ENCODE measurements at places on chromosomes 16 and 17.

DNA sequence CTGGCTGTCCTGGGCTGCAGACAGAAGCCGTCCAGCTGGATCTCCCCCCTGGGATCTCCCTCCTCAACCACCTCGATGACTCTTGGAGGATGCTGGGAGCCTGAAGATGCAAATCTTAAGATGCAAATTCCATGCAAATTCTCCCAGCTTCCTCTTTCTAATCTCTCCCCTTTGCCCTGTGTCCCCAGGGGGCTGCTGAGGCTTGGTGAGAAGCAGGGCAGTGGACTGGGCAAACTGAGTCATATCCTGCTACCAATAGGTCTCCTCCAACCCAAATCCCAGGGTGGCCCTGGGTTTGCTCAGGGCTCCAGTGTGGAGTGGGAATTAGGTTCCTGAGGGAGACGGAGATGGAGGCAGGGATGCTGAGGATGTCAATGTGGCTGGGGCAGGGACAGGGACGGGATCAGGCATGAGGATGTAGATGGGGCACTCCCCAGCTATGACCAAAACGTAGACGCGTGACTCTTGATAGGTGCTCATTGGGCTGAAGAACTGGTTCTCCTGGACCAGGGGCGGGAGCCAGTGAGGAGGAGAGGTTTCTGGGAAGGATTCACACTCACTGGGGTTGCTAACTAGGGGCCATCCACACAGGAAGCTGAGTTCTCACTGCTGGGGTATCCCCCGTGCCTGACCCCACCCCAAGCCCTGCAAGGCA, 3.6 kb upstream of the ALOX12B start:
- peak; percentile 84 for DNase-seq

GRCh38 chr17:74383141-74383540, 15.8 kb downstream of the GPR142 start:
- DNase-seq: no peak

DNA sequence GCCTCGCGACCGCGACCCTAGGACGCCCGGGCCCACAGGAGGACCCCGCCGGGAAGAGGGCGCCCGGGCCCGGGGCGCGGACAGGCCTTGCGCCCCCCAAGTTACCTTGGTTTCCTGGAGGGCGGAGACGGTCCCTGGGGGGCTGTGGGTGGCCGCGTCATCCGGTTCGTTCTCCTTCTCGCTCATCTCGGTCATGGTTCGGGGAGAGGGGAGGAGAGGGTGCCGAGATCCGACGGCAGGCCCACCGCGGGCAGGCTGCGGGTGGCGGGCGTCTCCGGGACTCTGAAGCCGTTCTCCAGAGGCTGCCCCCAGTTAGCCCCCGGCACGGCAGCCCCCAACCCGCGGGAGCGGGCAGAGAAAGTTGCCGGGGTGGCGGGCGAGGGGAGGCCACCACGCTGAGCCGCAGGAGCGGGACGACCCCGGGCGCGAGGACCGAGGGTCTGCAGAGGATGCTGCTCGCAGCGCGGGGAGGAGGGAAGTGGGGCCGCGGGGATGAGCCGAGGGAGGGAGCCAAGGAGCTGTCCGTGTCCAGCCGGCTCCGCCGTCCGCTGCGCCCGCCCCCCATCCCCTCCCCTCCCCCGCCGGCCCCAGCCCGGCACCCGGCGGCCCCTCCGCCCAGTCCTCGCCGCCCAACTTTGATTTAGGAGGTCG, at the start of gene STAC2:
Gene STAC2 (minus strand): TSS at position 638 of the 651 bp plus-strand sequence. CDS start 443 bp downstream, at position 195.
- DNase-seq: peak; percentile 77

DNA sequence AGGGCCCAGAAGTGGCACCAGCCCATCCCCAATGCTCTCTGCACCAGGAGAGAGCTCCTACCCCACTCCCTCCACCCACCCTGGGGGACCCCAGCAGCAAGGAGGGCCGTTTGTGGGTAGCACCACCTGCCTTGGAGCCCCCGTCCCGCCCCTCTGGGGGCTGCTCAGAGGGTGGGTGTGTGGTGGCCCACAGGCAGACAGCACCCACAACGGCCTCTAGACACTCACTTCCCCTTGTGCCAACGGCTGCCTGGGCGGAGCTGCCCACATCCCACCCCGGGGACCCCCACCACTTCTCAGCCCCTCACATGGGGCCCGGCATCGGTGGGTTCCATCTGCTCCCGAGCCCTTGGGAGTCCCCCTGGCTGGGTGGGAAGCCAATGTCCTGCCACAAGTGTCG, 33.3 kb downstream of the BAHCC1 start:
- DNase-seq: no peak

DNA sequence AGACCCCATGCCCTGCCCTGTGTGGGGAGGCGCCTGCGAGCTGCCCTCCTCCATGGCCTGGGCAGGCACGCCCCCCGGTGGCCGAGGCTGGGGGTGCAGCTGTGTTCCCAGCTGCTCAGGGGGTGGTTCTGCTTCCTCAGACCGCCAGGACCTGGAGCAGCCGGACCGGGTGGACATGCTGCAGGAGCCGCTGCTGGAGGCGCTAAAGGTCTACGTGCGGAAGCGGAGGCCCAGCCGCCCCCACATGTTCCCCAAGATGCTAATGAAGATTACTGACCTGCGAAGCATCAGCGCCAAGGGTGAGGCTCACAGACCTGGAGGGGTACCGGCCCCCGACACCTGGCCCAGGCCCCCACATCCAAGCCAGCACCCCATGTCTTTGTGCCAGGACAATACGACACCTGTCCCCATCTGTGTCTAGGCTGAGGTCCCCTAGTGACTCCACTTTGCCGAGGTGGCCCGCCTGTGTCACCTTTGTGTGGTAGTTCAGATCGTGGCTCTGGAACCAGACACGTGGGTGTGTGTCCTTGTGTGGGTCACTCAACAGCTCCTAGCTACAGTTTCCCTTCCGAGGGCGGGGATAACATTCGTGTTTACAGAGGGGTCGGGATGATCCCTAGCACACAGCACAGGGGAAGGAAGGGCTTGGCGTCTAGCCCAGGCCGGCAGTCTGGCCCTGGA, 9.3 kb downstream of the GJD3 start:
- DNase-seq: peak; percentile 95

- peak; percentile 92 for DNase-seq
Observed at GRCh38 chr17:81923302-81924260, 4.0 kb downstream of the MAFG start.

DNA sequence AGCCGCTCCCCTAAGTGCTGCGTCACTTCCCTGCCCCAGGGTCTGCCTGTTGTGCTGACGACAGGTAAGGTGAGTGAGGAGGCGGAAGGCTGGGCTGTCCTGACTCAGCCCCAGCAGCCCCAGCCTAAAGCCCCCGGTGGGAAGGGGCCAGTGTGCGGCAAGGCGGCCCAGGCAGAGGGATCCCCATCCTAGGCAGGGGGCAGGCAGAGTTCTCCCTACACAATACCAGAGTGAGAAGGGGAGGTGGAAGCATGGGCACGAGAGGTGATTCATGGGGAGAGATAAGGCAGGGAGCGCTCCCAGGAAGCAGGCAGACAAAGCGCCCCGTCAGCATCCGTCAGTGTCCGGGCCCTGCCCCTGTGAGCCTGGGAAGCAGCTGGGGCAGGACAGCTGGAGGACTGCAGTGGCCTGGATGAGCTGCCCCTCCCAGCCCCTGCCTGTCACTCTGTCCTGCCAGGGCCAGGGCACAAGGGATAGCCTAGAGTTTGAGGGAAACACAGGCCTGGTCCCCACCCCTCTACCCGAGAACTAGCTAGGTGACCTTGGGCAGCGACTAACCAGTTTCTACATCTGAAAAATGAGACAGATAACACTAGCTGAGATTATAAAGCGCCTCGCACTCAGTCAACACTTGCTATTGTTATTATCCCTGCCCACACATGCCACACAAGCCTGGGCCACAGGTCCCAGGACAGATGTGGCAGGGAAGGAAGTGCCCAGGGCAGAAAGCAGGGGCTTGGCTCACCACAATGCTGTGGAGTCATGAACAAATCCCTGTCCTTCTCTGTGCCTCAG, 3.8 kb downstream of the FAM83G start:
- DNase-seq: no peak

- no peak for DNase-seq
Observed at GRCh38 chr16:23640615-23640930, 537 bp downstream of the PALB2 start.

GRCh38 chr17:50690887-50691549, 16.7 kb downstream of the ANKRD40 start:
- no peak for DNase-seq

DNA sequence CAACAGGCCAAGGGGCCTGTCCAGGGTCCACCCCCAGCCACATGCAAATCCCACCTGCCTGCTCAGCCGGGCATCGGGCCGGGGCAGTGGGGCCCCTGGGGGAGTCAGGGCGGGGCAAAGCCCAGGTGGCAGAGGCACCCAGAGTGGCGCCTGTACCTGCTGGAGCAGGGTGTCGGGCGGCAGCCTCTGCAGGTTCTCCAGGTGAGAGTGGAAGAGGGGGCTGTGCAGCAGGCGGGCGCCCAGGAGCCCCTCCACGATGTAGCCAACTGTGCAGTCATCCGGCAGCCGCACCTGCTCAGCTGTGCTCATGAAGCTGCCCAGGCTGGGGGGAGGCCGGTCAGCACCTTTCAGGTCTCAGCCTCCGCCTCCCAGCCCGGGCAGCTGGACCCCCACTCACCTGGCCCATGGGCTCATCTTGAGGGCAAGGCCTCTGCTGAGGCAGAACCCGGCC, 2.1 kb downstream of the RFNG start:
- peak; percentile 75 for DNase-seq

- DNase-seq: no peak
Observed at GRCh38 chr17:76473541-76473985, 6.2 kb downstream of the AANAT start.

DNA sequence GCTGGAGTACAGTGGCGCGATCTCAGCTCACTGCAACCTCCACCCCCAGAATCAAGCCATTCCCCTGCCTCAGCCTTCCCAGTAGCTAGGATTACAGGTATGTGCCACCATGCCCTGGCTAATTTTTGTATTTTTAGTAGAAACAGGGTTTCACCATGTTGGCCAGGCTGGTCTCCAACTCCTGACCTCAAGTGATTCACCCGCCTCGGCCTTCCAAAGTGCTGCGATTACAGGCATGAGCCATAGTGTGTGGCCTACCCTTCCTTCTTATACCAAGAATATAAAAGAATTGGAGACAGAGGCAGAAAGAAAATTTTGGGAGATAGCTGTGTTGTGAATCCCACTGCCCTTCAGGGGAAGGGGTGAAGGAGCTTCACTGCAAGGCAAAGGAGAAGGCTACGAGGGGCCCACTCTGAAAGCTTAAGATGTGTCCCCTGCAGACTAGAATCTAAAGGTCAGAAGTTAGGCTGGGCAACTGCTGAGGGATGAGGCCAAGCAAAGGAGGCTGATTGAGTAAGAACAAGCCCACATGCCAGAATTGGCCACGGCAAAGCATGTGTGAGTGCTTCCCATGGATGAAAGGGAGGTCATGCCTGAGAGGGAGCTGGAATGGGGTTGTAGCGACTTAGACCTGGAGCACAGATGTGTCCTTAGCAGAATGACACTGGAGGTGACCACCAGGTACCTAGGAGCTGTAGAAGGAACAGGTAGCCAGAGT, 8.4 kb upstream of the CRYBA1 start:
- DNase-seq: no peak

DNA sequence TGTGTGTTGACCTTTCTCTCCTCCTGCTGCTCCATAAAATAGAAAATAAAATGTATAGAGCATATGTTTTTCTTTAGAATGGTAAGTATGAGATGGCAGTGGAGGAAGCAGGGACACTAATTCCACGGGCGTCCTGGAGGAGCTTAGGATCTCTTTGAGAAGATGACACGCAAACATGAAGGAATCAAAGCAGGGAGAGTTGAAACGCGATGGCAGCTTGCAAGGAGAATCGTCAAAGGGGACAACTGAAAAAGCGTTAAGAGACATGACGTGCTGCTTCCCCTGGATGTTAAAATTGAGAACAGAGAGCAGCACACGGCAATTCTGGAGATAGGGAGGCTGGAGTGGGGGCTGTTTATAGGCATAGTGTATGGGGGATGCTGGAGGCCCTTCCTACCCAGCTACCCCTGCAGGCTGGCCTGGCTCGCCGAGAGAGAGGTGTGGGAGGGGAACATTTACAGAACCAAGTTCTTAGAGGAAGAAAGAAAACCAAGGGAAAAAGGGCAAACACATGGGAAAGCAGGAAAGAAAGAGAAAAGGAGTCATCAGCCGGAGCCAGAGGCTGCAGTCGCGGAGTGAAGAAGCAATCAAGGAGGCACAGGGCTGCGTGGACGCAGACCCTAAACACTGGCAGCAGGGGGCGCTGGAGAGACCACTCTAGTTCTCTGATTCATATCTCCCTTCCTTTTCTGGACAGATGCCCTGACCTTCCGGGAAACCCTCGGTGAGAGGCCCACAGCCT, 55.8 kb downstream of the MYH13 start:
- DNase-seq: no peak

DNA sequence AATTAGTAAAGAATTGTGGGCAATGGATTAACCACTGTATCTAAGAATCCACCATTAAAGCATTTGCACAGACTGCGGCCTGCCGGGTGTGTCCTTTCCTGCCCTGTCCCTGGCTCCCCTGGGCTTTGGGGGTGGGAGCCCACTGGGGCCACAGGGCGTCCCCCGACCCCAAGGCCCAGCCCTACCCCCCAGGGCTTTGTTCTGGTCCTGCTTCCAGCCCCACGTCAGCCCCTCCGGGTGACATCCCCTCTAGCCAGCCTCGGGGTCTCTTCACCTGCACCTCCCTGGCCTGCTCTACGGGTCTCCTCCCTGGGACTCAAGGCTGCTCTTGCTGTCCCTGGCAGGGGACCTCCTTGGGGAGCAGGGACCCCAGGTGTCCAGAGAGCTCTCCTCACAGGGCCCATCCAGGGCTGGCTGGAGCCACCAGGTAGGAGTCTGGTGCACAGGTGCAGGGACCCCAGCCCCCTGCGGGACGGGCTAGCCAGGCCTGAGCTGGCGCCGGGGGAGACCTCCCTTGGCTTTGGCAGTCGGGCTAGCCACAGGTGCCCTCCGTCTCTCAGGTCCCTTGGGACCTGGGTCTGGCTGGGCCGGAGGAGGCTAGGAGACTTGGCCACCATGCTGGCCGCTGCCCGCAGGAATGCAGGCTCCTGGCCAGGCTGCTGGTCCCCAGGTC, 6.4 kb upstream of the BAIAP3 start:
- DNase-seq: no peak

DNA sequence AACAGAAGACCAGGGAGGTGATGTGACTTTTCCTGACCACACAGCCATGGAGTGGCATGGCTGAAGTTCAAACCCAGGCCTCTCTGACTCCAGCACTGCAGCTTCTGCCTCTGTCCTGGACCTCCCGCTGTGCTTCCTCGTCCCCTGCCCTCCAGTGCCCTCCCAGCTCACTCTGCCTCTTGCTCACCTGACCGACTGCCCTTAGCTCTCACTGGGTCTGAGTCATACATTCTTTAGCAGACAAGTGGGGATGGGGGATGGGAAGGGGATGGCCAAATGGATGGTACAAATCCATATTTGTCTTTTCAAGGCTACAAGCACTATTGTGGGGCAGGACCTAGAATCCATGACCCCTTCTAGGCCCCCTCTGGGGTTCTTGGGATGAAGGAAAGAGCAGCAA, 33.0 kb downstream of the PITPNM3 start:
- no peak for DNase-seq

- DNase-seq: peak; percentile 98
Observed at GRCh38 chr16:67562526-67562917, at the start of gene CTCF. Gene CTCF (plus strand): TSS chr16:67562526. CDS start chr16:67610833, 48,307 bp downstream.

DNA sequence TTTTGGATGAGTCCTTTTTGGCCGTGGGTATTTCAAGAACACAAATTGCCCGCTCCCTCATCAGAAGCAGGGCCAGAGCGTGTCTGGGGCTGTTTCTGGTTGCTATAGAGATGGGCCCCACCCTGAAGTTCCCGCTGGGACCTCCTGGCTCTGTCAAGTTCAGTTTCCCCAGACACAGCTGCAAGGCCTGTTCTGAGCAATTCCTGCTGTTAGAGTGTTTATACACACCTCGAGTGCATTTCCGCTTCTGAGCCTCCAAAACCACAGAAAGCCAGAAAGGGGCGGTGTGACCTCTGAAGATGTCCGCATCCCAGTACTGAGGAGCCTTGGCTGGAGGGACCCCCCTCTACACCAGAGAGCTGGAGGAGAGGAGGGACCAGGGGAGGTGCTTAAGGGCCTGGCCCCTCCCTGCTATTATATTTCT, 9.3 kb upstream of the WBP2 start:
- peak; percentile 76 for DNase-seq
